Sciatic nerve (tissue), 2 donors: ENCODE measurements at places on chromosomes 2 and 18. TPM values are rescaled to one million over a fixed set of nuclear protein-coding genes. Genes with fewer than 3 reads are reported as not detected.
A peak's percentile ranks its signal among the peaks of the same experiment; 100 is the strongest.

KCNG3 gene
- total RNA-seq, result 5.4 TPM

SERPINB11 gene
- not detected for total RNA-seq

STEAP3 gene
- 9.1 TPM for total RNA-seq

PRKAG3 gene
- total RNA-seq, result 0.49 TPM

ANKRD23 gene
- 8.3 TPM for total RNA-seq

CNTNAP5 gene
- not detected for total RNA-seq

DNA sequence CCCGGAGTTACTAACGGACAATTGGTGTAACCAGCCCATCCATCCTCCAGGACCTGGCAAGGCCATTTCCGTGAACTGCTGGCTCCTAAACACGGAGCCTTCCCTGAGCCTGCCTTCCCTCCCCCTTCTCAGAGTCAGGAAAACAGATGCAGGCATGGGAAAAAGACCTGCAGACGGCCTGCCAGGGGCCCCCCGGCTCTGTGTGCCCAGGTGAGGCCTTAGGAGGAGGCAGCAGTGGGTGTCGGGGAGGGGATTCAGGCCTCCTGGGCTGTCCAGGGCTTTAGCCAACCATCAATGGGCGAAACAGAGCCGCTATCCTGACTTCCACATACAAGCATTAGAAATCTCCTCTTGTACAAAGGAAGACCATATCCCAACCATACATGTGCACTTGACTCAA is 68.3 kb upstream of the BOD1L2 start:
- no peak for DNase-seq

DNA sequence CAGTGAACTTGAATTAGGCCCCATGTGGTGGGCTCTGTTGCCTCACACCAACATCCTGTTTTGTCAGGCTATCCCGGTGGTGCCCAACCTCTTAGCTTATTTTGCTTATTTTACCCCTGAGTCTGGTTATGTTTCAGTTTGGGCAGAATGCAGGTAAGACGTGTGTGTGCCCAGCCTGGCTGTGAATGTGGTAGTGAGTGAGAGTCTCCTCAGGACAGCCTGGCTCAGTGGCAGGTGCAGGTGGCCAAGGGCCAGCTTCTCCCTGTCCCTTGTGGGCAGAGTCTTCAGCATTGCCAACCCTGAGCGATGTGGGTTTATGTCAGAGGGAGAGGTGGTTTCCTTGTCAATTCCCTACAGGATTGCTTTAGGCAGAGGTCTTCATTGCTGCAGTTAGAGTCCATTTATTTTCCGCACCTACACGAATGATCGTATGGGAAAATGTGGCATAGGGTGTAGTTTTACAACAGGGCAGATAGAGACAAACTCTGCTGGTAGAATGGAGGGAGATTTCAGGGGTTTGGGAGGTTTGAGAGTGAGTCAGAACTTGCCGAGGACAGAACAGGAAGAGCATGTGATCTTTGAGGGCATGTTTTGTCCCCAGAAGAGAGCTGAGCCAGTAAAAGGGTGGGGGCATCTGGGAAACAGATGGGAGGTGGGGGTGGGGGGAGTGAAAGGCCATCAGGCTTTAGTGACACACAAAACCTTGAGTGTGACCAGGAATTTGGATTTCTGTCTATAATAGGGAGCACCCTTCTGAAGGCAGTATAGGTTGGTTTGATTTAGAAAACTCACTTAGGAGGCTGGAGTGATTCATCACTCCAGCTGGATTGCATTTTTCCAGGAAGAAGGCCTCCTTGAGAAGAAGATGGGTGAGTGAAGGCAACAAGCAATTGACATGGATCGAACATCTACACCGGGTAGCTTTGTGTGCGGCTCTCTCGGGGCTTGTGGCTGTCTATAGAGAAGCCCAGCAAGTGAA is 156.2 kb upstream of the CELF4 start:
- DNase-seq, result no peak

DNA sequence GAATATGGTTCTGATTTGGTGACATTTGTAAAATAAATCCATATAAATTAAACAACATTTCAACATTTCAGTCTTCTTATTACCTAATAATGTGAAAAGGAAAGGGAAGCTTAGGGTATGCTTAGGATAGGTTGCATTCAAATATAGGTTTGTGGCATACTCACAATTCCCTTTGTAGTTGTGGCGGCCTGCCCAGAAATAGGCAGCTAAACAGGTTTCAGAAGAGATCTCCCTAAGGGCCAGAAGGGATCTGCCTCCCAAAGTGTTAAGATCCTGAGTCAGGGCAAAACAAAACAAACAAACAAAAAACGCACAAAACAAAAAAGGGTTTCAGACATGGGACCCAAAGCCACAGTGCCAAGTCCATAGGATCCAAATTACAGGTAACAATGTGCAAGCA is 41.4 kb upstream of the TCF7L1 start:
- DNase-seq, result no peak

GRCh38 chr2:210527286-210527685 is 29.1 kb upstream of the CPS1 start:
- DNase-seq, result no peak

DNA sequence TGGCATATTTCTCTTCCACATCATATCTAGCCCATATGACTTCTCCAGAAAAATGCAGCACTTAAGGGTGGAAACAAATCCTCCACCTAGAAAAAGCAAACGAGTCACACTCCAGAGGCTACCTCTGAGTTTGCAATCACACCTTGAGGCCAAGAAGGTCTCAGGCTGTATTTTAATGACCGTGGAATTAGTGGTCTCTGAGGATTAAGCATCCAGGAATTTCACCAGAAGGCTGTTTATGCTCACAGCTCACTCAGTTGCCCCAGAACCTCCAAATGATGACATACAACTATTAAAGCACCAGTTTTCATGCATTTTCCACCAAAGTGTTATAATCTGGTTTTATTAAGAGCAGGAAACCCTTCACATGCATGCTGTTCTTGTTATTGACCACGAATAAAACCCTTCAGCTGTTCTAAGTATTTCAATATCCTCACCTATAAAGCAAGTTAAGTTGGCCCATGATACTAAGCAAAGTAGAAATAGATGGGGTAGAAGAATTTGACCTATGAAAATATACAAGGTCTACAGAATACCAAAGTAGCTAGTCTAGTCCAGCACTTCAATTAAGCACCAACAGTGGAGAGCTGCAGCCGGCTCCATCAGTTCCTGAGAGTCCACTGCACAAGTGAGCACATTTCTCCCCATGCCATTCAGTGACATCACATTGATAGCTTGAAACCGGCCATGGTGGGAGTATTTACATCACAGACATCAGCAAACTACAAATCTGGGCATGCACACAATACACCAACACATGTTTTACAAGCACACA is 39.5 kb upstream of the SLC14A1 start:
- DNase-seq, result no peak

GRCh38 chr2:163493359-163494298 is 242.2 kb downstream of the FIGN start:
- no peak for DNase-seq

DNA sequence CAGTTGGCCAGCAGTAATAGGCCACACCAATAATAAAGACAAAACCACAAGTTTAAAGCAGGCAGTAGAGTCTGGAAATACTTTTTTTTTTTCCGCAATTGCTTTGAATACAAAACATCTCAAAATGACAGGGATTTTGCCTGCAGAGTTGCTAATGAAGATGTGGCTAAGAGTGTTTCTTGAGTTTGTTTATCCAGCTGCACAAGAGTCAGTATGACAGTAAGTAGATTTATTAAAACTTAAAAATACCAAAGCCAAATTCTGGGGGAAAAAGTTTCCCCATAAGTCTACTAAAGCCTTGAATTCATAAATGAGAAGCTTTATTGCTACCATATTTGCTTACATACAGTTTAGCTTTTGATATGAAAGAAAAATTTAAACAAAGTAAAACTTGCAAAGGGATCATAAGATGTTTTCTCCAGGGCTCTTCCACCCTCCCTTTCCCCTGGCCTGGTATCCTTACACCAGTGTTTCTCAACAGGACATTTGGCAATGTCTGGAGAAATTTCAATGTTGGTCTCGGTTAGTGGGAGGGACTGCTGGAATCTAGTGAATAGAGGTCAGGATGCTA is 3.9 kb upstream of the DSEL start:
- no peak for DNase-seq

GRCh38 chr2:190283783-190284182 is 35.8 kb downstream of the HIBCH start:
- no peak for DNase-seq

GRCh38 chr18:79399275-79400081 is 3.7 kb downstream of the NFATC1 start:
- DNase-seq, result peak; percentile 72

GRCh38 chr2:43302182-43302960 is 76.0 kb upstream of the ZFP36L2 start:
- DNase-seq, result no peak

DNA sequence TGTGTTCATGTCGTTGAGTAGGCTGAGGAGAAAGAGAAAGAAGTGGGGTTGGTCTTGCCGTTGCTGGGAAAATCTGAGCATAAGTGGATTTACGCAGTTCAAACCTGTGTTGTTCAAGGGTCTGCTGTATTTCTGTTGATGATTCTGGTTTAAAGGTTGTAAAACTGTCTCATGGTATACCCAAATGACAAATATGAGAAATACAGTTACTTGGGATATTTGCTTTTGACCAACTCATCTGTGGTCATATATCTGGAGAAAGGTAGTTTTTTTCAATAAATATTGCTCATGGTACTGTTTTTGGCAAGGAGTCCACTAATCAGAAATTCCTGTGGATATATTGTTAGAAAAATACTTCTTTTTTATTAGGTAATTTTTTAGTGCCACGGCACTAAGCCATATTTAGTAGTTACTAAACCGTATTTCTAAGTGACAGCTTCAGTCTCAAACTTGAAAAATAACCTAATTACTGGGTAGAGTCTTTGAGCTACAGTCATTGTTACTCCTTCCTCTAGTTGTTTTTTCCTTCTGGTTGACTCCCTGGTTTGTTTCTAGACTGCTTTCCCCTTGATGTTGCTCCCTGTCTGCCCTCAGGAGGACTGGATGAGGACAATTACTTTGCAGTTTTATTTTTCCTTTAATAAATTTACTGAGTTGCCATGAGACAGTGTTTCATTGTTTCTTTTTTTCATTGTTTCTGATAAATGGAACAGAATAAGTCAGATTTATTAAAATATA is 31.5 kb downstream of the MOB4 start:
- DNase-seq, result no peak
